ENCODE measurements at places on chromosomes 4 and X.

DNA sequence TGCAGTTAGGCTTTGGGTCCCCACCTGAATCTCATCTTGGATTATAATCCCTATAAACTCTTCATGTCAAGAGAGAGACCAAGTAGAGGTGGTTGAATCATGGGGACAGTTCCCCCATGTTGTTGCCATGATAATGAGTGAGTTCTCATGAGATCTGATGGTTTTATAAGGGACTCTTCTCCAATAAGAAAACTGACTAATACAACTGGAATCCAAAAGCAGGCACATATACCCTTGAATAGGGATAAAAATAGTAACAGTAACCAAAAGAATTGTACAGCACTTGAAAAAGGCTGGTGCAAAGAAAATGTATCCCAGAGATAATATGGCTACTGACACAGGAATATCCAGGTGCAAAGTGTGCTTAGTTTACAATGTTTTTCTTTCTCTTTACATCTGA, 351.5 kb upstream of the MAD2L1 start:
- no peak for DNase-seq

- no peak for DNase-seq
Measured at GRCh38 chrX:73076838-73077237, 2.5 kb downstream of the PABPC1L2A start.

DNA sequence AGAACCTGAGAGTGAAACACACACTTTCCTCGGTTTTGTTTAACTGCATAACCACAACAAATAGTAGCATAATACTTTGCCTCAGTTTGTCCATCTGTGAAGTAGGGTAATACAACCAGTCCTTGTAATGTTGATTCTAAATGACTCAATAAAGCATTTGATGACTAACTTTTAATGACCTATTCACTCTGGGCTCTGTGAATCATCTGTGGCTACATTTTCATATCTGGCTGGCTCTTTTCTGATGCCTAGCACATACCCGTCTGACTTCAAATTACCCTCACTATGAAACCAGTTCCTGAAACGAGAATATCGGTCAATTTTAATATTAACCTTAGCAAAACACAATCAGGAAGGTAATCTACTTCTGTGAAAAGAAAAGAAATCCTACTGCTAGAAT, 151.0 kb downstream of the SH2D1A start:
- DNase-seq, result peak; percentile 1

DNA sequence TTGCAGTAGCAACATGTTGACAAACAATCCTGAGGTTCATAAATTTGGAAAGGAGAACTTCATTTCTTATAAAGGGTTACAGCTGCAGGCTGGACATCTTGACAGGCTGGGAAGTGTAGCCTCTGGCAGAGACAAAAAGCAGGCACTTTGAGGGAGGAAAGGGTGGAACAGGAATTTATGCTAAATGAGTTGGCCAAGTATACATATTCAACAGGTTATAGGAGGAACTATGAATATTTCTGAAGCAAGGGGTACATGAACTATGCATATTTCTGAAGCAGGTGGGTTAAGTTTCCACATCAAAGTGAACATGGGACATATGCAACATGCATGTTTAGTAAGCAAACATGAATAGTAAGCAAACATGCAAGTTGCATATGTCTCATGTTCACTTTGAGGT, 1.6 kb upstream of the ANTXR2 start:
- DNase-seq, result no peak

DNA sequence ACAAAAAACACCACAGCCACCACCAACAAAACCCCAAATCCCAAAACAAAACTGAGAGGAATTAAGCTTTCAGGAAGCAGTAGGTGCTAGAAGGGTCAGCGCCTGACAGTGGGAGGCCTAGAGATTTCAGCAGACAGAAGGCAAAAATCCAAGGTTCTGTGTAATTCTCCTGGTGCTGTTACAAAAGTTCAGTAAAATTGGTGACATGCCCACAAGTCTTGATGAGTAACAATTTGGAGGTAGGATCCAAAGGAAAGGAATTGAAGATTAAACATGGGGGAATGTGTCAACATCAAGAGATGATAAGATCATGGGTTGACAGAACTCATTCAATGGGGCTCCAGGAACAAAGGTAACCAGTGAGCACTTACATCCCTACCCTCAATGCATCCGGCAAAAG, 653.8 kb upstream of the CPEB2 start:
- peak; percentile 24 for DNase-seq

GRCh38 chr4:149062997-149063396, 620.8 kb upstream of the NR3C2 start:
- no peak for DNase-seq

DNA sequence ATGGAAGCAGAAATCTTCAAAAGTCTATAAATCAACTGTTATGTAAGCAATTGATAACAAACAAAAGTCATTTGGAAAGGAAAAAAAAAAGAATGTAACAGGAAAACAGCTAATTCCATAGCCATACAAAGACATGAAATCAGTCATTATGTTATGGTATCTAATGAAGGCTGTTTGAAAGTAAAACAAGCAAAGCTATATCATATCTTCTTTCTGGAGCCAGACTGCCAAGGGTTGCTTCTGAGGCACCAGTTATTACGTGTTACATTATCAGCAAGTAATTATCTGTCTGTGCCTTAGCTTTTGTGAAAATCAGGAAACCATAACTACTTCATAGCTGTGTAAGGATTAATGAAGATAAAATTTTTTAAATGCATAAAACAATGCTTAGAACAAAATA, 480.2 kb downstream of the FAT4 start:
- DNase-seq, result no peak

GRCh38 chr4:146640465-146641061, 1.9 kb downstream of the POU4F2 start:
- DNase-seq, result no peak

DNA sequence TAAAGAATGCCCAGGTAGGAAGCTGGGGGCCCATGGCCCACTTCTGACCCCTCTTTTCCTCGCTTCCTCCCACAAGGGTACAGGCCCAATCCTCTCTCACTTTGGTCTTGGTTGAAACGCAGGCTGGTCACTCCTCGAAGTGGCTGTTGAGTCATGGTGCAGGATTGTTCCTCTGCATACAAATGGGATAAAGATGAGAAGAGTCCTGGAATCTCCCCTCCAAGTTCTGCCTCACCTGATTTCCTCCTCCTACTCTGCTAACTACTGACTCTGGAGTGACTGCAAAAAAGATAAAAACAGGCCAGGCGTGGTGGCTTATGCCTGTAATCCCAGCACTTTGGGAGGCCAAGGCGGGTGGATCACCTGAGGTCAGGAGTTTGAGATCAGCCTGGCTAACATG, 1.7 kb downstream of the WDR45 start:
- DNase-seq, result no peak

- DNase-seq, result no peak
Measured at GRCh38 chr4:172168888-172169287, 355.7 kb downstream of the GALNTL6 start.

DNA sequence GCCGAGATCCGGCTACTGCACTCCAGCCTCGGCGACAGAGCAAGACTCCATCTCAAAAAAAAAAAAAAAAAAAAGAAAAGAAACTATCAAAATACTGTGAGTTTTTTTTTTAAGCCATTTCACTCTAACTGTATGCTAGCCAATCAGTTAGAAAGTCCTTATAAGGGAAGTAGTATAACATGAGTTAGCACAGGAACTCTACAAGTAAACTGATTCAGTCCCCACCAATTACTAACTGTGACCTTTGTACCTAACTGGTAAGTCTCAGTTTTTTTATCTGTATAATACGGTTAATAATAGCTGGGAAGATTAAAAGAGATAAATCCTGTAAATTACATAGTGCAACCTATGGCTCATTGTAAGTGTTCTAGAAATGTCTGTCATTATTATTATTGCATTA, 35.1 kb upstream of the BRS3 start:
- no peak for DNase-seq

DNA sequence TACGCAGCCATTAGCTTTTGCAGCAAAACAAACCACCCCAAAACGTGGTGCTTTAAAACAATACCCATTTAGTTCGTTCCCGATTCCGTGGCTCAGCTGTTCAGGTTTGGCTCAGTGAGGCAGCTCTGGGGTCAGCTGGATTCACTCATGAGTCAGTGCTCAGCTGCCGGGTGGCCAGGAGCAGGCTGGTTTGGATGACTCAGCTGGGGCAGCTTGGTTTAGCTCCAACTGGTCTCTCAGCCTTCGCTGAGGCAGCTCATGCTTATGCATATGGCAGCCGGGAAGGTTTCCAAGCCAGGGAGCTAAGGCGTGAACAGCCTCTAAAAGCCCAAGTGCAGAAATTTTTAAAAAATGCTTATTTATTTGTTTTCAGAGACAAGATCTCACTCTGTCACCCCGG, 13.3 kb upstream of the CD99 start:
- DNase-seq, result peak; percentile 98

- peak; percentile 80 for DNase-seq
Measured at GRCh38 chrX:154918060-154918483, 31.9 kb downstream of the F8A1 start.

GRCh38 chr4:41369680-41370079, 113.0 kb downstream of the UCHL1 start:
- DNase-seq, result peak; percentile 88

DNA sequence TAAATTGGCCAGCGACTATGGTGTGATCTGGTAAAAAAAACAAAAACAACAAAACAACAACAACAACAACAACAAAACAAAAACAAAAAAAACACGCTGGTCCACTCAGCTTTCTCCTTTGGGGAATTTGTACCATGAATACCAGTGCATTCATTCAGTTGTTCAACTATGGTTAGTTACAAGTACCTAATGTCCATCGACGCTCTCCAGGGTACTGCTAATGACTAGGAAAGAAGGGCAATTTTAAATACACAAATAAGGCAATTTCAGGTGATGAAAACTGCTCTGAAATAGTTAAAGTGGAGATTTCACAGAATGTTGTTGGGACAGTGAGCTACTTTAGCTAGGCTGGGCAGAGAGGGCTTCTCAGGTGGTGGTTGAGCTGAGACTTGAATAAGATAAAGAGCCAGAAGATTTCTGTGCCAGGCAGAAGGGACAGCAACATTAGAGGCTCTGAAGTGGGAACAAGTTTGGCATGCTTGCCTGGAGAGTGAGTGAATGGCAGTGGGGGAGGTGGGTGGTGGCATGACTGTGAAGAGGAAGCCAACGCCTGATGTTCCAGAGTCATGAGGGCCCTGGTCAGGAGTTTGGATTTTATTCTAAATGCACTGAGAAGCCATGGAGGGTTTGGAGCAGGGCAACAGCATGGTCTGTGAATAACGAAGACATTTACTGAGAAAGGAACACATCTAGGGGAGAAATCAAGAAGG, 45.9 kb upstream of the PGRMC2 start:
- DNase-seq, result no peak

DNA sequence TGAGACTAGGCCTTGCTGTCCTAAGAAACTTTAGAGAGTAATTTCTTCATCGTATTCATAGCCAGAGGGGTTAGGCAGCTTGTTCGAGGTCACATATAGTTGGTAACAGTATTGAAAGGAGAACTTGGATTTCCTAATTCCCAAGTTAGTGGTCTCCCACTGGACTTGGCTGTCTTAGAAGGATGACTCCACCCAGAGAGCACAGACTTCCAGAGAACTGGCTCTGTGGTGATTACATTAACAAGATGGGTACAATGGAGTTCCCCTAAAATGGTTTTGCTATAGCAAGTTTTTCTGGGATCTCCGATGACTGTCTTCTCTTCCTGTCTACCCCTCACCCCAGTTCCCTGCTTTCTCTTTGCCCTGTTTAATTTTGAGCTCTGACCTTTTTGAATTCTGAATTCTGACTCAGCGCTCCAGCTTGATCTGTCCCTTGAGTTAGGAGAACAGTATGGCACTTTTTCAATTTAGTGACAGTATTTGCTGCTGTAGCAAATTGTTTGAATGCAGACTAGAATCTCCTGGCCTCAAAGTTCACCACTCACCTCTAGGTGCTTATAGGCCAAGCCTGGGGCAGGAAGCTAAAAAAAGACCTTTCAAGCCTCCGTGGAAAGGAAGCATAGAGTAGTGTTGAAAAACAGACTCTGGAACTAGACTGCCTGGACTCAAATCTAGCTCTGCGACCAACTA, 6.9 kb downstream of the MSN start:
- no peak for DNase-seq

- DNase-seq, result no peak
Measured at GRCh38 chrX:109345856-109346255, 136.0 kb downstream of the GUCY2F start.

DNA sequence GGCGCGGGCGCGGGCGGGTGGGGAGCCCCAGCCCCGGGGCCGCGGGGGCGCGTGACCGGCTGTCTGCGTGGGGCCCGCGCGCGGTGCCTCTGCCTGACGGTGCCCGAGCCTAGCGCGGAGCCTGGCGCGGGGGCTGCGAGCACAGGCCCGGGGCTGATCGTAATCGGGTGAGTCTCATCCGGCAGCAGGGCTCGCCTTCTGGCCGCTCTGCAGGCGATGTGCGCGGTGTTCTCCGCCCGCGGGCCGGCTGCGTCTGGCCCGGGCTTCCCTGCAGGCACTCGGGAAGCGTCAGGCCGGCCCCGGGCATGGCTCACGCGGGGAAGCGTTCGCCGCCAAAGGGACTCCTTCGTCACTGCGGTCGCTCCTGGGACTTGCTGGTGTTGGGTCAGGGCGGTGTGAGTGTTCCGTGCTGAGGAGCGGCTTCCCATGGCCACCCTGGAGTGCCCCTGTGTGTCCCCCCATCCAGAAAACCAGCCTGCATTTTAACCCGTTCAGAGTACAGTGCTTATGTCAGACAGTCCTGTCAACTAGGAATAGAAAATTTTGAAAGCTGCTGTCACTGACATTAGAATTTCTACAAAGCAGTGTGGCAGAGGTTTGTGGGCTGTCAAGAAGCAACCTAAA, 40.6 kb downstream of the FAM149A start:
- DNase-seq, result peak; percentile 84

- no peak for DNase-seq
Measured at GRCh38 chrX:142873214-142873613, 152.5 kb upstream of the SPANXN4 start.

- DNase-seq, result no peak
Measured at GRCh38 chrX:154484255-154485149, 1.9 kb downstream of the UBL4A start.

DNA sequence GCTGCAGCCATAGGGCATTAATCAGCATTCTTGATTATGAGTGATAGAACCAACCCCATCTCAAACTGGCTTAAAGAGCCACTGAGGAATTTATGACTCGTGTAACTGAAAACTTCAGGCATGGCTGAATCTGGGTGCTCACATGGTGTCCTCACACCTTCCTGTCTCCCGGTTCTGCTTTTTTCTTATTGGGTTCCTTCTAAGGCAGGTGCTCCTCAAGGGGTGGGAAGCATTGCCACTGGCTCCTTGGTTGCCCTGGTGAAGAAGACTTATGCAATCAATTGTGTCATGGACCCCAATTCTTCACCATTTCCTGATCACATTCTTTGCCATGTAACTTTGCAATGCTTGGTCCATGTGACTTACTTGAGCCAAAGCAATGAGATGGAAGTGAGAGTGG, 4.3 kb upstream of the ZCCHC4 start:
- no peak for DNase-seq

DNA sequence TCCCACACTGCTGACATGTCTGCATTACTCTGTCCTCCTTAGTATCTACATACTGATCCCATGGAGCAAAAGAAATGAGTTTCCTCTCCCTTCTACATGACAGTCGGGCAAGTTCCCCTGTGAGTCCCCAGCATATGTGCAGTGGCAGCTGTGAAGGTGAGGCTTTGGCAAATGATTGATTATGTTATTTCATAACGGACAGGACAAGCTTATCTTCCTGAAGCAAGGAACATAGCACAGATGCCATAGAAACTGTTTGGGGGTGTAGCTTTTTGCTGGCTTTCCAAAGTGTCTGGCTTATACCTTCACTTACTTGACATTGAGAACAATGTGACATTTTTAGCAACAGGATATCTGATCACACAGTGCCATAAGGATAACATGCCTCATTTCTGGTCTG, 136.8 kb upstream of the PDLIM3 start:
- no peak for DNase-seq

Data from astrocyte of the hippocampus (primary cell).